ENCODE measurements at places on chromosomes 11 and 22.

- no peak for DNase-seq
Measured at GRCh38 chr22:38793317-38793716, 626 bp downstream of the DNAL4 start.

DNA sequence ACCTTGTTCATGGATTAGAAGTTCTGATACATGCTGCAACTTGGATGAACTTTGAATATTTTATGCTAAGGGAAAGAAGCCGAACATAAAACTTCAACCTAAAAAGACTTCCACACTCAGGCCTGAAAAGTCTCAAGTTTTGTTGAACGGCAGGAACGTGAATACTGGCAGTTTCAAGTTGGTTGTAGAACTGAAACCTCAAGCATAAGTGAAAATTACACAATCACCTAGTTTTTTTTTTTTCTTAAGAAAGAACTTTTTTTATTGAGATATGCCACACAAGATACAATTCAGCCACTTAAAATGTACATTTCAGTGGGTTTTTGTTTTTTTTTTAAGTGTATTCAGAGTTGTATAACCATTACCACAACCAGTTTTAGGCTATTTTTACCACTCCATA lies 50.8 kb upstream of the ADORA2A start:
- DNase-seq, result no peak

DNA sequence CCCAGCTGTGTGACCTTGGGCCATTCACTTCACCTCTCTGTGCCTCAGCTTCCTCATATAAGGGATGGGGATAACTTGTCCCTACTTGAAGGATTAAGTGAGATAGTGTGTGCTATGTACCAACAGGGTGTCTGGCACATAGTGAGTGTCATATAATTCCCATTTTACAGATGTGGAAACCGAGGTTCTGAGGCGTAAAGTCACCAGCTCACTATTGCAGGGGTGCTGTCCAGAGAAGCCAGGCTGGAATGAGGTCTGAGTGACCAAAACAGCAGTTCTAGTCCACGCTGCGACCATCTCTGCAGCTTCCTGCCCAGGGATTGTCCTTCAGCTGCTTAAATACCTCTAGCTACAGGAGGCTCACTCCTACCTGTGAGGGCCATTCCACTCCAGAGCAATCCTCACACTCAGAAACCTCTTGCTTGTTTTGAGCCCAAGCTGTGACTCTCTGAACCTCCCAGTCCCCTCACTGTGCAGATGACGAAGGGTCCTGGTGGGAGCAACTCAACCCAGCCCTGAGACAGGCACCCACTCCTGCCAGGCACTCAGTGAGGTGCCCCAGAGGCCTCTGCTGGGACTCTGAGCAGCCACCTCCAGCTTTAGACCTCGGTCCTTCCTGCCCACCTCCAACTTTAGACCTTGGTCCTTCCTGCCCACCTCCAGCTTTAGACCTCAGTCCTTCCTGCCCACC lies 5.8 kb downstream of the MB start:
- DNase-seq, result no peak

- DNase-seq, result no peak
Measured at GRCh38 chr11:13465909-13466371, 2.9 kb upstream of the BTBD10 start.

DNA sequence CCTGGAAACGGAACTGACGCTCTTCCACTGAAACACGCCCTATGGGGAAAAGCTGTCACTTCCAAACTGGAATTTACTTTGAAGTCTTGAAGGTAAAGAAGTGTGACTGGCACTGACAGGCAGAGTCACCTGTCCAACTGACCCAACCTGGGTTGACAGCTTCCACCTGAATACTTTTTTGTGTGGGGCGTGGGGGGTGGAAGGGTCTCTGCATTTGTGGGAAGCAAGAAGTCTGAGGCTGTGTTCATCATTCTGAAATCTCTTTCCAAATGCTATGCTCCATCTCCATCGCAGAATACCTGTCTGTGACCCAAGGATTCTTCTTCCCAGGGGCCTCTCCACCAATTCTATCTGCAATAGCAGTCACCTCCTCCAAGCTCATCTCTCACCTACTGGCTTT lies 7.8 kb downstream of the IFT27 start:
- DNase-seq, result no peak

DNA sequence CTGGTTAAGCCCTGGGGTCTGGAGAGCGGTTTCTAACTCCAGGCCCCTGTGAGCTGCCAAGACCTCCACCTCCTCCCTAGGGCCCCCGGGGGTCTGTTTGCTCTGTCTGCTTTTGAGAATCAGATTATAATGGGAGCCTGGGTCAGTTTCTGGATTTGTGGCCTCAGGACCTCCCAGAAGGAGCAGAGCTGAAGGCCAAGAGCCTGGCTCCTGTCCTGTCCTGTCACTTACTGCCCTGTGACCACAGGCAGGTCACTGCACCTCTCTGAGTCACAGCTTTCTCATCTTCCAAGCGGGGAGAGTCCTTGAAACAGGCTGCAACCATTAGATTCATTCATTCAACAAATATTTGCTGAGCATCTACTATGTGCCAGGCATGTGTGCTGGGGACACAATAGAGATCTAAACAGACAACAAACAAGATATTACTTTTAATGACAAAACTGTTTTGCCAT lies 87.3 kb upstream of the FGF3 start:
- DNase-seq, result no peak

DNA sequence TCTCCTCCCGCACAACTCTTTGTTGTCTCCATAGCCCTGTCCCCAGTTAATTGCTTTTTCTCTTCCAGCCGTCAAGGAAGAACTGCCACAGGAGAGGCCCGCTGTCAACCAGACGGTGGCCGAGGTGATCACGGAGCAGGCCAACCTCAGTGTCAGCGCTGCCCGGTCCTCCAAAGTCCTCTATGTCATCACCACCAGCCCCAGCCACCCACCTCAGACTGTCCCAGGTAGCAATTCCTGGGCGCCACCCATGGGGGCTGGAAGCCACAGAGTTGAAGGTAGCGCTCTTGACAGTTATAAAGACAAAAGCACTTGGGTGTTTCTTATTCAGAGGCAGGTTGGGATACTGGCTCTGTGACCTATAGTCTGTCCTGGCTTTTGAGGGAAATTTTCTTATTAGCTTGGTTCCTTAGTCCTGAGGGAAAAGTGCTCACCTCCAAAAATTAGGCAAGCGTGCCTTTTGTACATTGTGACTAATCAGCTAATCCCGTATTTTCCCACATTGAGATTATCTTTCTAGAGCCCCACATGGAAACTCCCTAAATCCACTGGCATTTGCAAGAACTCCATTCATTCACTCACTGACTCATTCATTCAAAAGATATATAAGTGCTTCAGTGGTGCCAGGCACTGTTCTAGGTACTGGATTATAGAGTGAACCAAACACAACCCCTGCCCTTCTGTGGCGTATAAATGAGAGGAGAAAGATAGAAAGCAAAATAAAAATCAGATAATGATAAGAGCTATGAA lies 65.9 kb downstream of the KREMEN1 start:
- no peak for DNase-seq

DNA sequence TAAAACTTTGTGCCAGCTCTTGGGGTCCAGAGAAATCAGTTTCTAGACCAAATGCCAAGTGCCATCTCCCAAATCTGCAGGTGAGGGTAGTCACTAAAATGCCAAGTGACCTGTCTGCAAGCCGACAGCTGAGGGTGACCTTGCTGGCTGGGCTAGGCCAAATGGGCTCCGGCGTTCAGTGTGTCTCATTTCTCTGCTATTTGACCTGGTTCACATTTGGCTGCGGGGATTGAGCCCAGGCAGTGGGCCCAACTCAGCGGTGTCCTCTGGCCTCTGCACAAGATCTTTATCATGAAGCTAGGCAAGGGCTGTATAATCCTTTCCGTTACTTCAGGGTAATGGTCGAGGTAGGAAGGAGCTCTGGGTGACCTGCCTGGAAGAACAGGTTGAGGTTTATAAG lies 87.5 kb downstream of the SNX19 start:
- no peak for DNase-seq

DNA sequence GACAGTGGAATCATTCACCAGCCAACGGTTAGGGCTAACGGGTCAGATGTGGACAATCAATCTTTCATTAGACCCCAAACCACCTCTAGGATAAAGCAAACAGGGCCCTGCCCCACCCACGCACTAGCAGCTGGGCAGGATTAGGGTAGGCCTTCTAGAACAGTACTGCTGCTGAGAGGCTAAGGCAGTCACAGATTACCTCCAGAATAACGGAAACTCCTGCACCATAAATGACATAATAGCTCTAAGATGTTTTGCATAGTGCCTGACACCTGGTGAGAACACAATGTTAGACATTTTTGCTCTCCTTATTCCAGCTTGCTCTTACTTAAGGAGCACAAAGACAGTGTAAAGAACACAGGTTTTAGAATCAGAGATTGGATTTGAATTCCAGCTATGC lies 1.8 kb downstream of the SYTL2 start:
- no peak for DNase-seq

GRCh38 chr11:78548911-78549590 lies 25.6 kb downstream of the NARS2 start:
- DNase-seq, result no peak

DNA sequence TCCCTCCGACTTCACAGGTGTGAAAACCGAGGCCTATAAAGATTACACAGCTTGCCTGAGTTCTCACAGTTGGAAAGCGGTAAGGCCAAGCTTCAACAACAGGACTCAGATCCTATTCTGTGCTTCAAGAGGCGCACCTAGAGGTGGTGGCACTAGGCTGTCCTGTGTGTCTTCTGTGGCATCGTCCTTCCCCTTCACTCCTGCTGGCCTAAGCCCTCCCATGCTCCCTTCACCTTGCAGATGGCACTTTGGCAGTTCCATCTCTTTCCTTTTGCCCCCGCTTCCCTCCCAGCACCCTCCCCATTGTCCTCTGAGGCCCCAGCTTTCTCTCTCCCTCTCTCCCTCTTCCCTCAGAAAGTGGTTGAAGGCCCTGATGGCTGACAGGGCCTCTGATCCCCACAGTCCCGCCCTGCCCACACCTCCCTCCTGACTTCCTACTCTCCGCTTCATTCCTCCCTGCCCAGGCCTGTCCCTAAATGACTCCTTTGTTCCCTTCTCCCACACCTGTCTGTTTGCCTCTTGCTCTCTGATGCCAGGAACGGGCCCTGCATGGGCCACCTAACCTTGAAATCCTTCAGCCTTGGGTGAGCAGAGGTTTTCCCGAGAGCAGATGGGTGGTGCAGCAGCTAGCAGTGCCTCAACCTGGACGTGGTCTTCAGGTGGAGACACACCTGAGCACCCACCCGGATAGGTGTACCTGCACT lies 5.8 kb downstream of the TRIM29 start:
- no peak for DNase-seq

DNA sequence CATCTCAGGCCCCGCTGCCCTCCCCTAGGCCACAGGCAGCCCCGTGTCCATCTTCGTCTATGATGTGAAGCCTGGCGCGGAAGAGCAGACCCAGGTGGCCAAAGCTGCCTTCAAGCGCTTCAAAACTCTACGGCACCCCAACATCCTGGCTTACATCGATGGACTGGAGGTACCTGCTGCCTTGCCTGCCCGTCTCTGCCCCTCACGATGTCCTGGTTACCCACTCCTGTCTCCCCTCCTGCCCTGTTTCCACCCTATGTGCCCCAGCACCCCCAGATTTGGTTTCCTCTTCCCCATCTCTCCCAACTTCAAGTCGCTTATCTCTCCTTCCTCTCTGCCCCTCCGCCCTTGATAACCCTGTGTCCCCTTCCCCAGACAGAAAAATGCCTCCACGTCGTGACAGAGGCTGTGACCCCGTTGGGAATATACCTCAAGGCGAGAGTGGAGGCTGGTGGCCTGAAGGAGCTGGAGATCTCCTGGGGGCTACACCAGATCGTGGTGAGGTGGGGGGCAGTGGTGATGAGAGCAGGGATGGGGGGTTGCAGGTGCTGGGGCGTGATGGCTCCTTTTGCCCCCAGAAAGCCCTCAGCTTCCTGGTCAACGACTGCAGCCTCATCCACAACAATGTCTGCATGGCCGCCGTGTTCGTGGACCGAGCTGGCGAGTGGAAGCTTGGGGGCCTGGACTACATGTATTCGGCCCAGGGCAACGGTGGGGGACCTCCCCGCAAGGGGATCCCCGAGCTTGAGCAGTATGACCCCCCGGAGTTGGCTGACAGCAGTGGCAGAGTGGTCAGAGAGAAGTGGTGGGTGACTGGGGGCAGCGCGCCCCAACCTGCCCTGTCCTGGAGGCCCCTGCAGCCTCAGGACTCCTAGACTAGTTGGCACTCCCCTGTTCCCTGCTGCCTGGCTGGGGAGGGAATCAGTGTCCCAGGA lies 930 bp downstream of the SCYL1 start:
- no peak for DNase-seq

DNA sequence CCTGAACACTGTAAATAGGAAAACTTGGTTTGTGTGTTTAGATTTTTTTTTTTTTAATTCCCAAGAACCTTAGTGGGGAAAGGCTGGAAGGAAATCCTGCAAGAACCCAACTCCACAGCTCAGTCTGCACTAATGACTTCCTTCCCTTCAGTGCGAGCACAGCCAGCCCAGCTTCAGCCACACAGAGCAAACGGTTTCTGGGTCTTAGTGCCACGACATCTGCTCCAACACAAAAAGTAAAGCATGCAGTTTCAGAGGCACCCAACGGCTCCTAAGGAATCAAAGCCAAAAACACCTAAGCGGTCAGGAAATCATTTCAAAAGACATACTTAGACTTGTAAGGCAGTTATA lies 236.1 kb downstream of the TTC28 start:
- no peak for DNase-seq

DNA sequence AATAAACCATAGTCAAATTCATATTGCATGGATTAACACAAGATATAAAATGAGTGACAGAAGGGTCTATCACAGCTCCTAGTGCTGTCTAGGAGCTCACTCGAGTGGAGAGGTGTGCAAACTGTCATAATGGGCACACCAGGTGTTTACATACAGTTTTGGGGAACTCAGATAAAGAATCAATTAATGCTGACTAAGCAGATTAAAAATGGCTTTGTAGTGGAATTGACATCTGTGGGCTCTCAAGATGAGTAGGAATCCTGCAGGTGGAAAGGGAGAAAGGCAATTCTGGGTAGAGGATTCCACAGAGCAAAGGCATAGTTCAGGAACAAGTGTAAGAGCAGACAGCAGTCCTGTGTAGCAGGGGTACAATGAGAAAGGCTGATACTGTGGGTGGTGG lies 496.2 kb upstream of the CCDC90B start:
- DNase-seq, result no peak

DNA sequence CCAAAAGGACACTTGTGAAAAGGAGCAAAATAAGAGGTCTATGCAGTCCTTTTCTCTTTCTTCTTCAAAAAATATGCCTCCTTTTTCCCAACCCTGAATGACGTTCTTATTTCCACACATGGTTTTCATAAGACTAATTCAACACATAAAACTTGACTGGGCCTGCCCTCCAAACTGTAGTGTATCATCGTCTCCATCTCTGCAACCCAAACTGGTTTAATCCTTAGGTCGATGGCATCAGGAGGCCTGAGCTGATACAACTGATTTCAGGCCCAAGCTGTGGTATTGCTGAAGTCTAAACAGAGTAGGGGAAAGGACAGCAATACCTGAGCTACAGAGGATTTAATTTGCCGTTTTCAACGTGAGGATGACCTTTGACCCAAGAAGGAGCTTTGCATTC lies 130.0 kb upstream of the MTNR1B start:
- DNase-seq, result no peak

GRCh38 chr11:116104498-116105174 lies 600.4 kb upstream of the CADM1 start:
- DNase-seq, result no peak
